Endodermal cell (in vitro differentiated cells): ENCODE measurements at places on chromosomes 11 and 22.

GRCh38 chr22:47091246-47091651, 328.8 kb downstream of the TBC1D22A start:
- H3K27me3 ChIP-seq = no peaks in the 10 kb centered on the region
- no peak overlapping the region for H3K27ac ChIP-seq
- DNase-seq = no peak

DNA sequence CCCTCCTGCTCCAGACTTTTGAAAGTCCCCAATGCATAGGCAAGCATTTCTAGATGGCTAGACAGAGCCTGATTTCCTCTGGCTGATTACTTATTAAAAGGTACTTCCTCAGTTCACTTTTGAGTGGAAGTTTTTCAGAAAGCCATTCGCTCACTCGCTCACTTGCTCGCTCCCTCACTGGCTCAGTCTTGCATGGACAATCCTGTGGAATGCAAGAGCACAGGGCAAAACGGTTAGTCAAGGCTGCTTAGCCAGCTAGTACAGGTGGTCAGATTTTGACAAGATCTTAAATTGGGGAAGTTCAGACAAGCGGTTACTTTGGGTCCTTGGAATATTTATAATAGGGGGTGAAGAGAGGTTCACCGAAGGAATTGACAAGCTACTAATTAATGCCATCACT, 101.0 kb downstream of the ARL14EP start:
- no peaks in the 10 kb centered on the region for H3K36me3 ChIP-seq
- H3K4me1 ChIP-seq = peaks cover 8% of the 10 kb centered on the region
- no peak overlapping the region for H3K4me3 ChIP-seq

DNA sequence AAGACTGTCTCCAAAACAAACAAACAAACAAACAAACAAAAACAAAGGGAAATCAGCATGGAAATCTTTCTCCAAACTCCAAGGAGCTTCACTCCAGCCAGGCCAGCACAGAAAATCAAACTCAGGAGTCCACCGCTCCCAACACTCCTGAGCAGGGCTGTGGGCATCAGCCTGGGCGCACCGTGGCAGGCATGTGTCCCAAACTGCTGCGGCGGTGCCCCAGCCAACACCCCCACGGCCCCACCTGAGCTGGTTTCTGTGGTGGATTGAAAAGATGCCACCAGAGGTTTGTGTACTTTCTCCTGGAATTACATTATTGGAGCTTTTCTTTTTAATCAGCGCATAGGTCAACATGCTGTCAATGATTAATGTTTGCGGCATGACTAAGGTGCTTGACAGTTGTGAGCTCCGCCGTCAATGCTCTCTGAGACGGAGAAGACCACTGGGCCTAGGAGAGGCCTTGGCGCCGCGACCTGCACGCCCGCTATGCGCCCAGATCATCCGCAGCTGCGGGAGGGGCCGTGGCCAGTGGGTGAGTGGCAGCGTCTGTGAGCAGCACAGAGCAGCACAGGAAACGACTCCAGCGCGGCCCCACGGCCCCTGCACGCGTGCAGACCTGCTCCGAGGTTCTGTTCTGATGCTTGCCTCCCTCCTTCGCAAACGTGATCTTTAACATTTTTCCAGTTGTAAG, 18.1 kb downstream of the DRD4 start:
- H3K27ac ChIP-seq = no peak overlapping the region
- H3K27me3 ChIP-seq = no peaks in the 10 kb centered on the region
- no peak overlapping the region for H3K4me3 ChIP-seq
- H3K36me3 ChIP-seq = peaks cover 38% of the 10 kb centered on the region
- DNase-seq = no peak

GRCh38 chr11:84580428-84580827, 1046.7 kb downstream of the DLG2 start:
- no peaks in the 10 kb centered on the region for H3K36me3 ChIP-seq
- DNase-seq = no peak
- H3K27me3 ChIP-seq = no peaks in the 10 kb centered on the region
- no peak overlapping the region for H3K4me3 ChIP-seq

- DNase-seq = no peak
- peak overlapping the region; percentile 70 for H3K27ac ChIP-seq
- no peaks in the 10 kb centered on the region for H3K4me1 ChIP-seq
- H3K36me3 ChIP-seq = peaks cover 6% of the 10 kb centered on the region
- H3K4me3 ChIP-seq = no peak overlapping the region
Observed at GRCh38 chr11:118657709-118658428, 21.6 kb downstream of the TREH start.

DNA sequence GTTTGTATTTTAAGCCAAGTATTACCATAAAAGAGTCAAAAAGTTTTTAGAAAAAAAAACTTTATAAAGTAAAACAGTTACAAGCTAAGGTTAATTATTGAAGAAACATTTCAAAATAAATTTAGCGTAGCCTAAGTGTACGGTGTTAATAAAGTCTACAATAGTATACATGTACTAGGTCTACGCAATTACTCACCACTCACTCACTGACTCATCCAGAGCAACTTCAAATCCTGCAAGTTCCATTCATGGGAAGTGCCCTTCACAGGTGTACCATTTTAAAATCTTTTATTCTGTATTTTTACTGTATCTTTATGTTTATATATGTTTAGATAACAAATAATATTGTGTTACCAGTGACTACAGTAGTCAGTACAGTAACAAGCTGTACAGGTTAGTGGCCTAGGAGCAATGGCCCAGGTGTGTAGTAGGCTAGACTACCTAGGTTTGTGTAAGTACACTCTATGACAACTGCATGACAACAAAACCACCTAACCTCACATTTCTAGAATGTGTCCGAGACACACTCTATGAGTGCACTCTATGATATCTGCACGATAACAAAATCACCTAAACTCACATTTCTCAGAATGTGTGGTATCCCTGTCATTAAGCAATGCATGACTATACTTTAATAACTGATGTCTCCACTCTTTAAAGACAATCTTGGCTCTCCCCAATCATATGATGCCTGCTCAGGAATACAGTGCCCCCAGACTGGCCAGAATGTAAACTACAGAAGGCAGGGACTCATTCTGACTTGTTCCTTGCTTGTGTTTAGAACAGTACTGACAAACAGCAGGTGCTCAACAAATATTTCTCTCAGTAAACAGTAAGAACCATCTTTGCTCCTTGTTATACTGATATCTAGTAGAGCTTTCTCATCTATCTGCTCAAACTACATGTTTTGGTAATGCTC, 21.2 kb downstream of the KMT5B start:
- H3K36me3 ChIP-seq = peaks cover 20% of the 10 kb centered on the region
- no peak for DNase-seq
- H3K27me3 ChIP-seq = no peaks in the 10 kb centered on the region
- no peak overlapping the region for H3K4me3 ChIP-seq

GRCh38 chr11:33358150-33358831, 101.1 kb downstream of the HIPK3 start:
- DNase-seq = no peak
- H3K4me1 ChIP-seq = no peaks in the 10 kb centered on the region
- no peak overlapping the region for H3K27ac ChIP-seq
- peaks cover 24% of the 10 kb centered on the region for H3K36me3 ChIP-seq
- H3K4me3 ChIP-seq = no peak overlapping the region
- no peaks in the 10 kb centered on the region for H3K27me3 ChIP-seq

DNA sequence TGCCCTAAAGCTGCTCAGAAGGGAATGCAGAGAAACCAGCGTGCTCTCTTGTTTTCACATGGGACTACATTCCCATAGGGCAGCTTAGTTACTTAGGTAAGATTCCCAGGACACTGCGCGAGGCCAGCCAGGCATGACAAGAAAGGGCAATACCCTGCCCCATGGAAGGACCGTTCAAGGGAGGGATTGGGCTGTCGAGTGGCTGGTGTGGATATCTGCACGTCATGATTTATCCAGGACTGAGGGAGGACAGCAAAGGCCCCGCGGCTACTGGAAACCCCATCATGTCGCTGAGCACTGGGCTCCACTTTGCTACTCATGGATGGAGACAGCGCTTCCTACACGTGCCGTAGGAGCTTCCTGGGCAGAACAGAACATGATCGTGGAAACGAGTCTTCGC, 169.4 kb downstream of the OPCML start:
- H3K4me1 ChIP-seq = no peaks in the 10 kb centered on the region
- no peaks in the 10 kb centered on the region for H3K36me3 ChIP-seq
- H3K27me3 ChIP-seq = no peaks in the 10 kb centered on the region
- DNase-seq = no peak
- no peak overlapping the region for H3K4me3 ChIP-seq

GRCh38 chr11:67288198-67288451, 978 bp upstream of the ANKRD13D start:
- H3K27me3 ChIP-seq = no peaks in the 10 kb centered on the region
- peak overlapping the region; percentile 89 for H3K27ac ChIP-seq
- peaks cover 29% of the 10 kb centered on the region for H3K36me3 ChIP-seq
- H3K4me1 ChIP-seq = no peaks in the 10 kb centered on the region
- no peak for DNase-seq

DNA sequence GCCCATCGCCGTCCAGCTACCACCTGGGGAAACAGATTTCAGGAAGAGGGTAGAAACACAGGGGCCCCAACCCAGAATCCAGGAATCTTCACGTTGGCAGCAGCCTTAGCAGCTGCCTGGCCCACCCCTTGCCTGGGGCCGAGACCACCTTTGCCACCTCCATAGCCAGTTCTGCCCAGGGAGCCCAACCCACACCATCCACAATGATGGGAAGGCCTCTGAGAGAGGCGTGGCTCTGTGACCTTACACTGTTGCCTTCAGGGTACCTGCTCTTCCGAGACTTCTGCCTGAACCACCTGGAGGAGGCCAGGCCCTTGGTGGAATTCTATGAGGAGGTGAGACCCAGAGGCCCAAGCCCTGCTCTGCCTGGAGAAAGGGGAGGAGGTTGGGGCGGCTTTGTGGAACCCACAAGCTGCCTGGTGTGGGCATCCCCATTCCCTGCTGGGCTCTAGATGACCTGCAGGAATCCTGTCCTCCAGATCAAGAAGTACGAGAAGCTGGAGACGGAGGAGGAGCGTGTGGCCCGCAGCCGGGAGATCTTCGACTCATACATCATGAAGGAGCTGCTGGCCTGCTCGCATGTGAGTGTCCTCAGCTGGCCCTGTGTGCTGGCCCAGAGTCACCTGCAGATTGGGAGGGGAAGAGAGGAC, 10.0 kb upstream of the ANKRD13D start:
- no peak overlapping the region for H3K27ac ChIP-seq
- no peaks in the 10 kb centered on the region for H3K4me1 ChIP-seq
- no peak for DNase-seq
- no peak overlapping the region for H3K4me3 ChIP-seq

DNA sequence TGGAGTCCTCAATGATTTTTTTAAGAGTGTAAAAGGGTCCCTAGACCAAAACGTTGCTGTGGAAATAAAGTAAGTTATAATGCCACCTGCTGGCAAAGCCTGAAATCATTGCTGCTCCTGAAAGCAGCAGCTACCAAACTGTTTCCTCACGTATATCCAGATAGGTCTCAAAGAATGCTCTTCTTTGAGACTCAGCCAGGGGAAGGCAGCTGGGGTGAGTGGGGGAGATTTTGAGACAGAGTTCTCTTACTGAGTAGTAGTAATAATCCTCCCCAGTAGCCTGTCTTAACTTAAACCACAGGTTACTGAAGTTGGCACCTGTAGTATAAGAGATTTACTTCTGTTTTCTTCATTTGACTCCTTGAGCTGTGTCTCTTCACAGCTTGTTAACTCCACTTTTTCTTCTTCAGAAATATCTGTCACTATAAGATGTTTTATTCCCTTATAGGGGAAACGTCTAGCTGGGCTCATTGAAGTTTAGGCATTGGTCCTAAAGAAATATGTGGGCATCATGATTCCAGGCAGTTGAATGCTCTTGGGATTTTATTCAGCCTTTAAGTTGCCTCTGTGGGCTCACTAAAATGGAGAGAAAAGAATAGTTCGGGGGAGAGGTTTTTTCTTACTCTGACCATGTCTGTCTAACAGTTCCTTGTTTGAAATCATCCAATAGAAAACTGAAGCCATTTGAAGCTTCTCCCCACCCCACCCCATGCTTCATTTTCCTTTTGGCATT, 77.9 kb downstream of the BTBD10 start:
- H3K27ac ChIP-seq = no peak overlapping the region
- DNase-seq = peak; percentile 79
- no peaks in the 10 kb centered on the region for H3K4me1 ChIP-seq
- H3K4me3 ChIP-seq = no peak overlapping the region
- peaks cover 50% of the 10 kb centered on the region for H3K36me3 ChIP-seq

DNA sequence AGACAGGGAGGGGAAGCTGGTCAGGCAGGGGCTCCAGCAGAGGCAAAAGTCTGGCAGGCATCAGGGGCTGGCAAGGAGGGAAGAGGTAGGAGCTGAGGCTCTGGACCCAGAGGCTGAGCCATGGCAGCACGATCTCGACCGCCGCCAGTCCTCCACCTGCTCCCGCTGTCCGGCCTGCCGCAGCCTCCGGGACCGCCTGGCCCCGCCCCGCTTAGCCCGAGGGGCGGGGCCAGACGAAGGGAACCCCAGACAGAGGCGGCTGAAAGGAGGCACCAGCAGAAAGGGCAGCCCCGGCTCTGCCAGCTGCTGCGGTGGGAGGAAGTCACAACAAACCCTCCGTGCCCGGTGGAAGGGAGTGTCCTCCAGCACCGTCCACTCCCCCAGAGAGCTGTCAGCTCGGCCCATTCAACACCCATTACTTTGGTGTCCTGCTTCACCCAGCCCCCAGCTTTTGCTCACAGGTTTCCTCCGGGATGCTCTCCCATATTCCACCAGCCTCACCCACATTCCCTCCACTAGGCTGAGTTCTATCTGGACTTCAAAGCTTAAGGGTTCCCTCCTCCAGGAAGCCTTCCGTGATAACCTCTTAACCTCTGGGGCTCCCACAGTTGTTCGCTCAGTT, at the start of gene MFNG:
Gene MFNG (minus strand): TSS at position 161 of the 622 bp plus-strand sequence. CDS start 207 bp downstream, outside the sequence.
- H3K36me3 ChIP-seq = no peaks in the 10 kb centered on the region
- H3K27me3 ChIP-seq = no peaks in the 10 kb centered on the region
- DNase-seq = peak; percentile 90
- H3K27ac ChIP-seq = peak within 1 kb of the TSS; percentile 66
- H3K4me3 ChIP-seq = no peak within 1 kb of the TSS
- peaks cover 4% of the 10 kb centered on the region for H3K4me1 ChIP-seq

- H3K36me3 ChIP-seq = no peaks in the 10 kb centered on the region
- H3K27ac ChIP-seq = no peak overlapping the region
- H3K27me3 ChIP-seq = no peaks in the 10 kb centered on the region
- DNase-seq = peak; percentile 92
Observed at GRCh38 chr11:15770798-15771414, 585.4 kb downstream of the SOX6 start.

- no peaks in the 10 kb centered on the region for H3K36me3 ChIP-seq
- peak overlapping the region; percentile 44 for H3K27ac ChIP-seq
- no peaks in the 10 kb centered on the region for H3K4me1 ChIP-seq
- no peaks in the 10 kb centered on the region for H3K27me3 ChIP-seq
- H3K4me3 ChIP-seq = no peak overlapping the region
- DNase-seq = no peak
Observed at GRCh38 chr11:63603180-63603518, 11.1 kb downstream of the PLAAT3 start.

- no peak overlapping the region for H3K4me3 ChIP-seq
- no peak overlapping the region for H3K27ac ChIP-seq
Observed at GRCh38 chr22:29108137-29108536, 35.3 kb downstream of the KREMEN1 start.

GRCh38 chr11:117838901-117839300, 14.4 kb upstream of the FXYD2 start:
- no peak for DNase-seq
- H3K4me3 ChIP-seq = no peak overlapping the region
- H3K27me3 ChIP-seq = no peaks in the 10 kb centered on the region
- H3K36me3 ChIP-seq = peaks cover 28% of the 10 kb centered on the region
- no peaks in the 10 kb centered on the region for H3K4me1 ChIP-seq
